ENCODE measurements at places on chromosomes 4 and X.

GRCh38 chrX:23168291-23168690 is 166.4 kb upstream of the PTCHD1 start:
- DNase-seq = no peak

DNA sequence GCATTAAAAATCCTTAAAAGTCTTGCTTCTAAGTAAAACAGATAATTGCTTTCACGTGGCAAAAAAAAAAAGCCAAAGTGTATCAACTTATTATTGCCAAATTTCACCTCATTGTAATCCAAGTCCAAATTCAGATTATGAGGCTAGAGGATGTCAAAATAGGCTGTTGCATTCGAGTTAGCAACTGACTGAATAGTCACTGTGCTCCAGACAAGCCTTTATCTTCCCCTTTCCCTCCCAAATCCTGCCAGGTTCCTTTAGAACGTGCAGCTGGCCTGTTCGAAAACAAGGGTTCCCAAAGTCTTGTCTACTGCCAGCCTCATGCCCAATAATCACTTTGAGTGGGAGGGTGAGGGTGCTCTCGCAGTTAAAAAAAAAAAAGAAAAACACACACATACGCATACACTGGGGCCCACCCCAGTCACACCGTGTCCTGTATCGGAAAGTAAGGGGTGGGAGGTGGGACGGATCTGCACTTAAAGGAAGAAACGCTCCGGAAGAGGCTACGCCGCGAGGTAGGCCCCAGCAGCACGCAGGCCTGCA is 603 bp downstream of the MAD2L1 start:
- no peak for DNase-seq

DNA sequence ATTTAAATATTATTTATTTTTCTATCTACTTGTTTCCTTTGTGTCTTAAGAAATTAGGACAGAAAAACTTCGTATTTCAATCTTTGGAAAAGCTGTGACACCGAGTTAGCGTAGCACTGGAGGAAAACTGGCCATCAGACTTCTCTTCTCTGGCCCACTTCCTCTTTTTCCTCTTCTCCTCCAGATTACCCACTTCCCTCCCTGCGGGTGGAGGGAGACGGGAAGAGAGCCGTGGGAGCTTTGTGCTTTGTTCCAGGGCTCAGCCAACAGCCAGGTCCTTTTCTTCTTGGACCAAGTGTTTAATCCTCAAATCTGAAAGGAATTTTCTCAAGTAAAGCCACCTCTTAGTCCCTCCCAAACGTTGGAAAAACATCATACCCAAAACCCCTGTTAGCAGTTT is 29.7 kb downstream of the OFD1 start:
- no peak for DNase-seq

- no peak for DNase-seq
These were observed 328.8 kb downstream of the BMPR1B start for GRCh38 chr4:95086551-95086950.

DNA sequence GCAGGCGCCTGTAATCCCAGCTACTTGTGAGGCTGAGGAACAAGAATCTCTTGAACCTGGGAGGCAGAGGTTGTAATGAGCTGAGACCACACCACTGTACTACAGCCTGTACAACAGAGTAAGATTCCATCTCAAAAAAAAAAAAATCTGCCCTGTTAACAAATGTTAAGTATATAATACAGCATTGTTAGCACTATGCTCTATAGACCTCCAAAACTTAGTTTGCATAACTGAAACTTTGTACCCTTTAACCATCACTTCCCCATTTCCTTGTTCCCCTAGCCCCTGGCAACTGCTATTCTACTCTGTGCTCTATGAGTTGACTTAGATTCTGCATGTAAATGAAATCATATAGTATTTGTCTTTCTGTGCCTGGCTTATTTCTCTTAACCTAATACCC is 76.7 kb downstream of the TAB3 start:
- no peak for DNase-seq

GRCh38 chrX:118459494-118459893 is 36.1 kb upstream of the DOCK11 start:
- DNase-seq = peak; percentile 0

GRCh38 chr4:150625033-150625432 is 43.1 kb downstream of the MAB21L2 start:
- no peak for DNase-seq

DNA sequence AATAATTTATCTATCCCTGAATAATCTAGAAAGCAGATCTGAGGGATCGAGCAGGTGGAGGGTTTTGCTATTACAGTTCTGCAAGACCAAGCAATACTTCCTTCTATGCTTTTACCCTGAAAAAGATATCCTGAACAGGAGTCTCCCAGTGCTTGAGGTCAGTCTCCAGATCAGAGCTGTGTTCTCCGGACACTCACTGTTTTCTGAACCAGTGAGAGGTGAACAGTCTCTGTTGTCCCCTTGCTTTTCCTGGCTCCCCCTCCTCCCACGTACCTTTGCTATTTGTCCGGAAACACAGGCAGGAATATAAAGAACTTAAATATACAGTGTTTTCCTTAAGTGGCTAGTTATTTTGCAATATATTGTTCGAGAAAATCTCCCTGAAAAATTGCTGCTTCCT is 116.6 kb downstream of the ATXN3L start:
- DNase-seq = no peak

DNA sequence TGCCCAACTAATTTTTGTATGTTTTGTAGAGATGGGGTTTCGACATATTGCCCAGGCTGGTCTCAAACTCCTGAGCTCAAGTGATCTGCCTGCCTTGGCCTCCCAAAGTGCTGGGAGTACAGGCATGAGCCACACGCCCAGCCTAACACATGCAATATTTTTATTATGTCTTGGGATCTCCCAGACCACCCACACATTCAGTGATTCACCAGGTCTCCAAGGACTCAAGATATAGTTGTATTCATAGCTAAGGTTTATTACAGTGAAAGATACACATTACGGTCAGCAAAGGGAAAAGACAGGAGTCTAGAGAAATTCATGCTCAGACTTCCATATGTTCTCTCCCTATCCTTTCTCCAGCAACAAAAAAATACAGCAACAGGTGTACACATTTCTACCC is 25.5 kb upstream of the FAM120C start:
- DNase-seq = no peak

DNA sequence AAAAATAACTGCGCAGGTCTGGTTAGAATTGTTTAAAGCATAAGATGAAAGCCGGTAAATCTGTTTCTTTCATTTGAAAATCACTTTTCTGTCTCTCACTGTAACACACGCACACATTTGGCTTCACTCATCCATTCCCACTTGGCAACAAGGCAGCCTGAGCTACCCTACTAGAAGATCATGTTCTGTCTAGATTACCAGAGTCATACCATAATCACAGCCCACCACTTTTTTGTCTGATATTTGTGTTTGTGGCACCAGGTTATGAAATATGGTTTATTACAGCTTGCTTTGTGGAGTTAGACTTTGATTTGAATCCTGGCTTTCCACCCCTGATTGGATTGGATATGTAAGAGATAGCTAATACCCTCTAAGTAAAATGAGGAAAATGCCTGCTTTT is 2.2 kb downstream of the USO1 start:
- no peak for DNase-seq

DNA sequence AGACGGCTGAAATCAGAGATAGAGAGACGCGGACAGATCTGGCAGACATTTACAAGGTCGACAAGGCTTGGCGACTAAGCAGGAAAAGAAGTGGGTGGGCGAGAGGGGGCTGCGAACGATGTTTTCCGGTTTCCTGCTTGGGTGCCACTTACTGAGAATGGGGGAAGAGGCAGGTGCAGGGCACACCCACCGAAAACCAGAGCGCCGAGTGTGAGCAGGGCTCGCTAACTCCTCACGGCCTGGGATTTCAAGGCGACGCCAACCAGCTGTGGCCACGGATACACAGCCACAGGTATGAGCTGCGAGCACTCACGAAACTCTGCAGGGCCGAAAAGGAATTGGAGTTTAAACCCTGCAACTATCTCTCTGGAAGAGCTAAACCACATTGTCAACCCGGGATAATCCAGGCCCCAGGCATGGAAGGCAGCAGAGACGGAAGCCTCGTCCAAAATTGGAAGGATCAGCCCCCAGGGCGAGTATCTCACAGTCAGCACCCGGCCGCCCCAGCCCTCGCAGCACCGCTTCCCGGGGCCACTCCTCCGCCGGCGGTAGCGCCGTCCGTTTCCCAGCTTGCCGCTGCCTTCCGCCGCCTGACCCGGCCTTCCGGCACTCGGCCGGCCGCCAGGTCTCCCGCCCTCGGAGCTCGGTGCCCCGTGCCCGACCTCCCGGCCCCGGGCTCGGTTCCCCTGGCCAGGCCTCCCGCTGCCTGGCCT is 778 bp downstream of the CASP3 start:
- peak; percentile 5 for DNase-seq

DNA sequence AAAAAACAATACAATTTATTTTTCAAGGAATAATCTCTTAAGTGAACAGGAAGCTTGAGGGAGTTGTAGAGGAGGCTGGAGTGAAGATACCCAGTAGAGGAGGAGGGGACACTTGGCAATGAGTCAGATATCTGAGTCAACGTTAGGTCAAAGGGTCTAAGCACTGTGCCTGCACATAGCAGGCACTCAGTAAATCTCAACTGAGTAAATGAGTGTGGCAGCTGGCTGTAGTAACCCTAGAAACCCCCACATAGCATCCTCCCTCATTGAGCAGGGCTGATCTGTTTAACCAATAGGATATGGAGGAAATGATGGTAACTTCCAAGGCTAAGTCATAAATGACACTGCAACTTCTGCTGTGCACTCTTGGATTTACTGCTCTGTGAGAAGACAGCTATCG is 186.0 kb upstream of the FAM241A start:
- DNase-seq = peak; percentile 5

- no peak for DNase-seq
These were observed 570.4 kb upstream of the GALNTL6 start for GRCh38 chr4:171242831-171243230.

- no peak for DNase-seq
These were observed 10.7 kb downstream of the MGST2 start for GRCh38 chr4:139676365-139676764.

DNA sequence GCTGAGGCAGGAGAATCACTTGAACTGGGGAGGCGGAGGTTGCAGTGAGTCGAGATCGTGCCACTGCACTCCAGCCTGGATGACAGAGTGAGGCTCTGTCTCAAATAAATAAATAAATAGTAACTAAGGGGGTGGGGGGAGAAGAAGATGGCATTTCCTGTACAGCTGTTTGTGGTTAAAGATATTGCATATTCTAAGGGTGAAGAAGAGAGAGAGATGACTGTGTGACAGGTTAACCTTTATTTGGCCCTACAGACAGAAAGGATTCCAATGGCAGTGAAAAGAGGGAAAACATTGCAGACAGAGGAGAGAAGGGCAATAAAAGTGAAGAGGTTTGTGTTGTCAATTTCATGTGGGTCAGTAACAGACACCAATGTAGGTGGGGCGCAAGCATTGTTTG is 9.4 kb downstream of the TASL start:
- peak; percentile 2 for DNase-seq

DNA sequence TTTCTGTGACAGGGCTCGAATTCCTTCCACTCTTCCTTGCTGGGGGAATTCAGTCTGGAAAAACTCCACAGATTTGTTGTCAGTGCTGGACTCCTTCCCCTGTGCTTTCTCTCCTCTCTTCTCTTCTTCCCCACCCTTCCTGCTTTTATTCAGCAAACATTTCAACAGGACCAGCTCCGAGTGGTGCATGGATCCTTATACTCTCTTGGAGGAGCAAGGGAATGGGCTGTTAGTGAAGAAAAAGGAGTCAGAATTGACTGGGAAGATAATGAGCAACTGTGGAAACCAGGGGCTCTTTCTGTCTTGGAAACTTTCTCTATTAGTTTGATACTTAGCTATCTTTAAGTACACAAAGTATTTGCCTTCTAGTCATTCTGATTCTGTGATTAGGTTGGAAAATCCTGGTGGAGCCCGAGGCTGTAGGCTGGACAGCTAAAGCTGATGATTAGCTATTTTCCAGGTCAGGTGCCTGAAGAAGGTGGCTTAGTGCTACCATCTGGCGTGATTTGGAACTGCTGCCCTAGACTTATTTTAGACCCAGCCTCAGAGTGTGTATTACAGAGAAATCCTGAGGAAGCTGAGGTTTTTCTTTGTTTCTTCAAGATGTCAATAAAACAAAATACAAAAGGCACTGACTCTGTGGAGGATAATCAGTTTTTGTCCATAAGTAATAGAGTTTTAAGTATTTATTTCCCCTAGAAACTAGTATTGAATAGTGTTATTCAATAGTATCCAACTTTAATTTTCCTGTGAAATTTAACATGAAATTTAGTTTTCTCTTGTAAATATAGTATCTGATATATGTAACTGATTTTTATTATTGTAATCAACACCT is 38.4 kb downstream of the NAP1L5 start:
- peak; percentile 58 for DNase-seq

DNA sequence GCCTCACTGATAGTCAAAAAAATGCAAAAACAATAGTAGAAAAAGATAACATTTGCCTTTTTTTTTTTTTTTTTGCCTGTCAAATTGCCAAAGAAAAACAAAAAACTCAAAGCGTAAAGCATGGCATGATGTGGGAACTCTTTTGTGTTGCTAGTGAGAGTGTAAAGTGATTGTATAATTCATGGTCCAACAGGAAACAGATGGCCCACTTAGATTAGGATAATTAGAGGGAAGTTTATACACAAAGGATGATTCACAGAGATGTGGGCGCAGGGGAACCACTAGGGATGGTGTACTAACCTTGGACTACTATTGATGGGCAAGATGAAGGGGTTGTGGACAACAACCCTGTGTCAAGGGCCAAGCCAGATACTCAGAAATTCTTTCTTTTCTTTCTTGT is 16.4 kb downstream of the MCUB start:
- no peak for DNase-seq

GRCh38 chrX:68438575-68438974 is 5.3 kb upstream of the OPHN1 start:
- no peak for DNase-seq

GRCh38 chr4:156870131-156870530 is 101.5 kb downstream of the PDGFC start:
- no peak for DNase-seq

DNA sequence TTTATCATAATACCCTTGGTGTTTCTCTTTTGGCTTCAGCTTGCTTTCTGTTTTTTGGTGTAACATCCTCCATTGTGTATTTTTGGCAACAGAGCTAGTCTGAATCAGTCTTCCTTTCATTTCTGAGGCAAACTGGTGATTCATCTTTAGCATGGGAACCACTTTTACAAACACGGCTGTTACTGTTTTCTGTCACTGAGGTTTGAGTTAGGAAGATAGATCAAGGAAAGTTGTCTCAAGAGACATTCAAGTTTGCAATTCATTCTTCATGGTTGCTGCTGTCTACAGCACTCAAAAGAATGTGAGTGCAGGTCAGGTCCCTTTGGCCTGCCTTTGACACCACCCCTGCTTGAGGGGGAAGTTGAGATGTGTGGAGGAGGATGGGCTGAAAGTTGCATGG is 36.3 kb downstream of the IL21 start:
- DNase-seq = no peak

- no peak for DNase-seq
These were observed 306.7 kb upstream of the MAOA start for GRCh38 chrX:43349363-43349762.

DNA sequence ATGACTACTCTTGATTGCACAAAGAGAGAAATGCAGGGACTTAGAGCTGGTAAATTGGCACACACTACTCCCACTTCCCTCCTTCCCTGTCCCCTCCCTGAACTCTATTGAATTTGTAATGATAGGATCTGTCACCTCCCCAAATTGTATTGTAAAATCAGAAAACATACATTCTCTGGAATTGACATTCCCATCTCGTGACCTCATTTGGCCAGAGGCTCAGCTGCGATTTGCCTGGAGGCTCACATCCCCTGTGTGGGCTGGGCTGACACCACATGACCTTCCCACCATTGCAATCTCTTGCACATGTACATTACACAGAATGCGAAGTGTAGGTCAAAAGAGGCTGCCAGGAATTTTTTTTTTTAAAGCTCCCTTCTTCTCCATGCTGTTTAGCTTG is 172.1 kb downstream of the MID1IP1 start:
- DNase-seq = no peak
